ENCODE measurements at places on chromosomes 1 and 21.

- DNase-seq = no peak
Observed at GRCh38 chr1:225881081-225881958, 860 bp downstream of the TMEM63A start.

GRCh38 chr1:245255783-245256182 lies 101.0 kb downstream of the KIF26B start:
- DNase-seq = no peak

DNA sequence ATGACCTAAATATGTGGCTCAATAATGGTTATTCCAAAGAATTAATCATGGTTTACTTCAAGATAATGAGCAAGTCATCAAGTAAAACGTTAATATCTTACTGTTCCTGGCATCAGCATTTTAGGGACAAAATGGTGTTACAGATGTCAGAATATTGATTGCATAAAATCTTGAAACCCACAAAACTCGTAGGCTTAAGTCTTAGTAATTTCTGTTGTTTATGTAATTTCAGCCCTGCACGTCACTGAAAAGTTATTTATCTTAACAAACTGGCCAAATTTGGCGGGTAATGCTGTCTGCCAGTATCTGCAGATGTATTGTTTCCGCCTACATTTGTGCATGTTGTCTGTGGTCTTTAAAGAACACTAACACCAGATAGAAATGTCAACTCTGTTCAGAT lies 25.8 kb downstream of the CDC7 start:
- DNase-seq = no peak

DNA sequence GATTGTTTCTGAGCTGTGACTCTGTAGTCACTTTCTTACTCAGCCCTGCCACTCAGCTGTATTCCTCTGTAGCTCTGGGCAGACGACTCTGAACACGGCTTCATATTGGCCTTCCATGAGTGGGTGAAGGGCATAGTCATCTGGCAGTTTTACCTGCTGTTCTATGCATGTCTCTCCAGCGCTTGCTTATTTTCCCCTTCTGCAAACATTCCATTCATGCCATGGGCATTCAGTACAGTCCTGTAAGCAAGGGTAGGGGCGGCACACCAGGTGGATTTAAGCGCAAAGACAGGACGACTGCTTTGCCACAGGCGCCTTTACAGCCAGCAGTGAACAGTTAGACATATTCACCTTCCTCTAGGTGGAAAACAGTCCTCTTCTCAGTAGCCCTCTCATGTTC lies 4.4 kb upstream of the WDR26 start:
- DNase-seq = no peak

GRCh38 chr1:46219551-46220520 lies 16.7 kb downstream of the LURAP1 start:
- peak; percentile 10 for DNase-seq

DNA sequence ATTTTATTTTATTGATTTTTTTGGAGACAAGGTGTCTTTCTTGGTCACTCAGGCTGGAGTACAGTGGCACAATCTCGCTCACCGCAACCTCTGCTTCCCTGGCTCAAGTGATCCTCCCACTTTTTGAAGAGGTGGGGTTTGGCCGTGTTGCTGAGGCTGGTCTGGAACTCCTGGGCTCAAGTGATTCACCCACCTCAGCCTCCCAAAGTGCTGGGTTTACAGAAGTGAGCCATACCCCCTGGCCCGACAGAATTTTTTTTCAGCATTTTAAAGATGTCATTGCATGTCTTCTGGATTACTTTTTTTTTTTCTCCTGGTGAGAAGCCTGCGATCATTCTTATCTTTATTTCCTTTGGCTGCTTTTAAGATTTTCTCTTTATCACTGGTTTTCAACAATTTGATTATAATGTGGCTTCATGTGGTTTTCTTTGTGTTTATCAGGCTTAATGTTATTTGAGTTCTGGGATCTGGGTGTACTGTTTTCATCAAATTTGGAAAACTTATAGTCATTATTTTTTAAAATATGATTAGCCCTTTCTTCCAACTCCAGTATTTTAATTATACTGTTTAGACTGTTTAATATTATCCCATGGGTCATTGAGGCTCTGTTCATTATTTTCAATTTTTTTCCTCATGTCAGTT lies 23.1 kb upstream of the PTBP2 start:
- no peak for DNase-seq

DNA sequence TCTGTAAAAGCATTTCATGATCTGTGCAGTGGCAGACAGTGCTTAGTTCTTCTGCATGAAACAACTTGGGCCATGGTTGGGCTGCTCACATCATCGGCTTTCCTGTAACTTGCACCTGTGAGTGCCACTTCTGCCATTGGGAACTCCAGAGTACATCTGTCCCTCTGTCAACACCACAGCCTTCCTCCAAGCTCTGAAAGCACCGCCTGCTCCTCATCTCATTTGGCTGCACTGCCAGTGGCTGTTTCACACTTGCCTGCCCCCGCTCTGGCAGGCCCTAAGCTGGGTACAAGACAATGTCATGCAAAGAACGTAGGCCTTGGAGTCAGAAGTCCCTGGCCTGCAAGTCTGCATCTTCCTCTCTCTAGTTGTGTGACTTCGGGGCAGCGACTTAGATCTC lies 46.4 kb downstream of the DDX20 start:
- no peak for DNase-seq

GRCh38 chr1:205258261-205258691 lies 30.5 kb downstream of the TMCC2 start:
- DNase-seq = no peak

GRCh38 chr1:152061952-152062351 lies 25.1 kb upstream of the S100A11 start:
- DNase-seq = no peak

- no peak for DNase-seq
Observed at GRCh38 chr1:14745789-14746188, 147.3 kb downstream of the KAZN start.

GRCh38 chr1:78370779-78371482 lies 119.8 kb upstream of the PTGFR start:
- no peak for DNase-seq

- no peak for DNase-seq
Observed at GRCh38 chr1:98981917-98982513, 22.6 kb downstream of the PLPPR5 start.

- no peak for DNase-seq
Observed at GRCh38 chr1:200330741-200331428, 79.0 kb downstream of the ZNF281 start.

GRCh38 chr1:193785850-193786420 lies 599.5 kb upstream of the B3GALT2 start:
- no peak for DNase-seq

DNA sequence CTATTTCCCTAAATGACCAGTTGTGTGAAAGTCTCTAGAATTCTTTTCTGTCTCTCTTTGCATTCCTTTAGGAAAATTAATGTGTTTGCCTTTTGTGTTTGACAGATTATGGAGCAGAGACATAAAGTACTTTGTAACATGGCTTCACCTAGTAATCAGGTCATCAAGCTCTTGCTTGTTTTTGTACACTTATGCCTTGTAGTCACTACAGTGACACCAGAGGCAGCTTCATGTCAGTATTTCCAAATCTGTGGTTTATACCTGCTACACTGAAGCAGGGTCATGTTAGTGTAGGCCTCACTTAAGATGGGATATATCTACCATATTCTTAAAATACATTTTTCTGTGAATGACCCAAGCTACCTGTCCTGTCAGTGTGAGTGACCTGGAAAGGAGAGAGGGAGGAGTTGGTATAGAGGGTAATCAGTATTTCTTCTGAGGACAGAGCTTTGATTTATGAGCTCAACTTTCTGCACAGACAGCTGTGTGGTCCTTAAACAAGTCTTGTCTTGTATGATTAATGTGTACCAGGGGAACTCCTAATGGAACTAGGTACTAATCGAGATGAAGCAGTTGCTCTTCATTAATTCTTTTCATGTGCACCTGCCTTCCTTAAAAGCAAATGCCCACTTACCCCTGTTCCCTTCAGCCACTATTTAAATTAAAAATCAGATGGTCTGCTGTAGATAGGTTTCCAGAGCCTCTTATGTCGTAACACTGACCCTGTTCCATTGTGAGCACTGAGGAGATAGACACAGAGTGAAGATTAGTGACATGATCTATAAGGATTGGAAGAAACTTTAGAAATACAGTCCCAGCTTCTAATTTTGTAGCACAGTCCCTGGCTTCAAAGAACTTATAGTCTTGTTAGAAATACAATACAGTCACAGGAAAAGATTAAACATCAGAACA lies 45.7 kb downstream of the MACO1 start:
- no peak for DNase-seq

DNA sequence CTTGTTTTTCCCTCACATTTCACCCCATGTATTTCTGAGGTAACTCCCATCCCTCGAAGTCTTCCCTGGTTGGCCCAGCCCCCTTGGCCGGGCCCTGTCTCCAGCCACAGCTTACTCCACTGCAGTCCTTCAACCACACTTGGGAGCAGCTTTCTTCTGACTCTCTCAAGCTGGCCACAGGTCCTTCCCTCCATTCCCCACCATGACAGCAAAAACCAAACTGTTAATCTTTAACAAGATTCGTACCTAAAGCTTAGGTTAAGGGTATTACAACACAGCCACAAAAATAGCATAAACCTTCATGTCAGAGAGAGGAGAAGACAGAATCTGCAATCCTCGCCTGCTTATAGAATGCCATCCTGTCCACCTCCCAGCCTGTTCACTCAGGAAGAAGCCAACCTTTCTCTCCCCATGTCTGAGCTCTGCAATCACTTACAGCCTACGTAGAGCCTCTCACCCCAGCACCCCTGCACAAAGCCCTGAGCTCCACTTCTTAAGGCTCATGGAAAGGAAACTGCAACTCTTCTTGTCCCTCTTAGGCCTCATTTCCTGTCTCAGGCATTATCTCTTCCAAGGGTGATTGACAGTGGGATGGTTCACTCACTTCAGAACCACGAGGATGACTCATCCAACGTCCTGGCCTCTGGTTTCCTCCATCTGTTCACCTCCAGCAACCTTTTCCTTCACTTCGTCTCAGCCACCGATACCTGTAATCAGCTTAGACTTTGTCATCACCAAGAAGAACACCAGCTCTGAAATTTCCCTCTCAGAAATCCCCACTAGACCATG lies 72.8 kb downstream of the CD2 start:
- no peak for DNase-seq

GRCh38 chr1:155974208-155975115 lies 3.9 kb downstream of the ARHGEF2 start:
- peak; percentile 75 for DNase-seq

DNA sequence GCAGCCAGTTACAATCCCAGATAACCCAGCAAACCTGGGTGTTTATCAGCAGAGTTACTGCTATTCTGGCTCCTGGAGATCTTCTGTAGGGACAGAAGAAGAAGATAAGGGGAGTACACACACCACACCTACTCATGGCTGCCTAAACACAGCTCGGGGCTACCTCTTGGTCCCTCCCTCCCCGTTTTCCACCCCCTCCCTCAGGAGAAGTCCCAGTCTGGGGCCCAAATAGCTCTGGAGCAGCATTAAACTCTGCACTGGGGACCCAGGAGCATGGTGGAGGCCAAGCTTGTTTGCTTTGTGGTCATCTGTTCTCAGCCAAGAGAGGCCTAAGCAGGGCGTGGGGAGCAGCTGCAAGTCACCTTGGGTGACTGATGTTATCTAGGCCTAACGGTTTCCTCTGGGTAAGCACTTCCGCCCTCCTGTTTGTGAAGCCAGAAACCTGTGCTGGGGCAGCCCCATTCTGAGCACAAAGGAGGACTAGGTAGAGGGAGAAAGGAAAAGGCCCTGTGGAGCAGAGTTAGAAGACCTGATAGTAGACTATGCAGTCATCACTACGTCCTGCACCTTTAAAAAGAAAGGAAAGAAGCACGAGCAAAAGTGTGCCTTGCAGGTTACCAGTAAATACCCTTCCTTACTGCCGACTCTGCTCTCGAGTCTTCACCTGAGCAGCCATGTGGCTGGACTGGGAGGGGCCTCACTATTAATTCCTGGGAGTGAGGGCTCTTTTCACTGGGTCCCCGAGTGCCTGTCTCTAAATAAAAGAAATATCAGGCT lies 2.0 kb upstream of the RCSD1 start:
- DNase-seq = no peak

DNA sequence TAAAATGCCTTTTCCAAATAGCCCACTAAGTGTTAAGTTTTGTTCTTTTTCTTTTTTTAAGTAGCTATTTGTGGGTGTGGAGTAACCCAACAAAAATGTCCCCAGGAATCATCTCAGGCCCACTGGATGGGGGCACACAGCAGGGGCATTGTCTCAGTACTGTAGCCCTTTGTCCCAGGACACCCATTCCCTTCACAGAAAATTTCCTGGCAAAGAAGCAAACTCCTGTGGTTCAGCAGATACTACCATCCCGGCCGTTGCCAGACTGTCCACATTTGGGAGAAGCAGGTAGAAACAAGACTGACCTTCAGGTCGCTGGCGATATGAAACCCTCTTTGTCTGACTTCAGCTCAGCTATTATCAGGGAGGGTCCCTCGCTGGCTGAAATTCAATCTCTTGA lies 23.7 kb upstream of the SRRM1 start:
- no peak for DNase-seq

- DNase-seq = no peak
Observed at GRCh38 chr1:115539736-115540135, 102.0 kb upstream of the VANGL1 start.

- no peak for DNase-seq
Observed at GRCh38 chr1:174654560-174654959, 206.8 kb downstream of the GPR52 start.

GRCh38 chr1:37691497-37692077 lies 729 bp upstream of the CDCA8 start:
- DNase-seq = peak; percentile 31

DNA sequence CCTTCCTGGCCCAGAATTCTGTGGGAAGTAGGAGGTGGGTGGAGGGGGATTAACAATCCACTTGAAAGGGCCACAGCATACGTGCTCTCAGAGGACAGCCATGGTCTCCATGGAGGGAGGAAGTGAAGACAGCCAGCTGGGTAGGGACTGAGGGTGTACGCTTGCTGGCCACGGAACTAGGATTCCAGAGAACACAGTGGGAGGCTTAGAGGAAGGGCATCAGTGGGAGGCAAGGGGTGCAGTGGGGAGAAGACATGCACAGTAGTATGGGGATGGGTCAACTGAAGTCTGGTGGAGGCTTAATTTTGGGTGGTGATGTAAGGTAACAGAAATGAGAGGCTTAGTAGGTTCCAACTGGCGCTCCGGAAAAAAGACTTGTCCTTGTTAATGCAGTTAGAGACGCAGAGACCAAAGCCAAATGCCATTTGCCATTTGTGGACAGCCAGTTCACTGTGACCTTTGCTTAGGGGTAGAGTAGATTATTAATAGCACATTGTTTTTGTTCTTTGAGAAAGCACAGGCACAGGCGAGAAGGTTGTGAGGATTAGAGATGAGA lies 103.0 kb downstream of the ZSCAN20 start:
- no peak for DNase-seq
